H4 (cell line): ENCODE measurements at places on chromosomes 5 and 9.

DNA sequence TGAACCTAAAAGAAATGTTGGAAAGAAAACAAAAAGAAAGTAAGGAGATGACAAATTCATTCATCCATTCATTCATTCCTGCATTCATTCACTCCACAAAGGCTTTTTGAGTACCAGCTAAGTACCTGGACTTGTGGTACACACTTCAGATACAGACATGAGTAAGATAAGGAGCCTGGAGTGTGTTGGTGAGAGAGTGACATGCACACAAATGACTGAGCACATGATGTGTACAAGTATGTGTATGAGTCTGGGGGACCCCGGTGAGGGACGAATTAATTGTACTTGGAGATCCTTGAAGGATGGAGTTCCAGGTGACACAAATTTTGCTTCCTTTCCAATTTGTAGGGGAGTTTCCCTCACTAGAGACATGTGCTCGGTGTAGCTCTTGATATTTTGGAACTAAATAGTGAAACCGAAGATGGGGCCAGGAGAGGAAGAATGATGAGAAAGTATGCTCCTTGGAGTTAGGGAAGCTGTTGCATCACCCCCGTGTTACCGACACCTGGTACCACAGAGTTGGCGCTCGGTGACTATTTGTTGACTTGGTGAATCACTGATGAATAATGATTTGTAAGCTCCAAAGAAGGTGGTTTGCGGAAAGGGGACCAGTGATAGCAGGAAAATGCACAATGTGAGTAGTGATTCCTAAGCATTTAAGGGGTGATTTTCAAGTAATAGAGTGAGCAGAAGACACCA, 509.8 kb downstream of the CCDC171 start:
- peak; percentile 19 for DNase-seq

GRCh38 chr5:122368510-122369251, 56.6 kb downstream of the SNCAIP start:
- DNase-seq = no peak

- DNase-seq = no peak
Measured at GRCh38 chr5:73464016-73464745, 15.6 kb upstream of the FOXD1 start.

- no peak for DNase-seq
Measured at GRCh38 chr5:163880302-163880701, 374.9 kb downstream of the MAT2B start.

- no peak for DNase-seq
Measured at GRCh38 chr5:89346573-89346972, 463.6 kb upstream of the MEF2C start.

- DNase-seq = no peak
Measured at GRCh38 chr9:136674786-136675349, 12.2 kb downstream of the EGFL7 start.
